ENCODE measurements at places on chromosomes 2 and 18. TPM values are rescaled to one million over a fixed set of nuclear protein-coding genes. Genes with fewer than 3 reads are reported as not detected.

DNA sequence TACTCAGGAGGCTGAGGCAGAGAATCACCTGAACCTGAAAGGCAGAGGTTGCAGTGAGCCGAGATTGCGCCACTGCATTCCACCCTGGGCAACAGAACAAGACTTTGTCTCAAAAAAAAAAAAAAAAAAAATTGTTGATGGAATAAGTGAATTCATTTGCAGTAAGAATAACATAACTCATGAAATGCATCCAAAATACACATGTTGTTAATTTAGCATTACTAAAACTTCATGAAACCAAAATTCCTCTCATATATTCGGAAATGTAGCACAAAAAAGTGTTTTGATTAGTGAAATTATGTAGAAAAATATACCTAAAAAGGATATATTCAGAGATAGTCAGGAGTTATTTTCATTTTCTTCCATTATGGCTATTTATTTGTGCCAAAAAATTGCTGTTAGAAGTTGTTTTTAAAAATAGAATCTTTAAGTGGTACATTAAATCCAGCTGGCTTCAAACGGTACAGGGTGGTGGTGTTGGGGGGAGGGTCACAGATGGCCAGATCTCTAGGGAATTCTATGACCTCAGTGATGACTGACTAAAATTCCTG lies 78.2 kb upstream of the UGP2 start:
- no peaks in the 10 kb centered on the region for H3K27me3 ChIP-seq
- no peaks in the 10 kb centered on the region for H3K4me1 ChIP-seq
- no peaks in the 10 kb centered on the region for H3K36me3 ChIP-seq
- no peak for DNase-seq

- no peak overlapping the region for H3K27ac ChIP-seq
- H3K27me3 ChIP-seq, result no peaks in the 10 kb centered on the region
- DNase-seq, result no peak
- no peak overlapping the region for H3K4me3 ChIP-seq
Measured at GRCh38 chr2:216508229-216508628, 9.6 kb downstream of the RPL37A start.

- no peak overlapping the region for H3K4me3 ChIP-seq
- H3K27ac ChIP-seq, result no peak overlapping the region
- DNase-seq, result no peak
- no peaks in the 10 kb centered on the region for H3K36me3 ChIP-seq
- no peaks in the 10 kb centered on the region for H3K27me3 ChIP-seq
- peaks cover 2% of the 10 kb centered on the region for H3K4me1 ChIP-seq
Measured at GRCh38 chr18:40867459-40867858, 1087.6 kb upstream of the PIK3C3 start.

DNA sequence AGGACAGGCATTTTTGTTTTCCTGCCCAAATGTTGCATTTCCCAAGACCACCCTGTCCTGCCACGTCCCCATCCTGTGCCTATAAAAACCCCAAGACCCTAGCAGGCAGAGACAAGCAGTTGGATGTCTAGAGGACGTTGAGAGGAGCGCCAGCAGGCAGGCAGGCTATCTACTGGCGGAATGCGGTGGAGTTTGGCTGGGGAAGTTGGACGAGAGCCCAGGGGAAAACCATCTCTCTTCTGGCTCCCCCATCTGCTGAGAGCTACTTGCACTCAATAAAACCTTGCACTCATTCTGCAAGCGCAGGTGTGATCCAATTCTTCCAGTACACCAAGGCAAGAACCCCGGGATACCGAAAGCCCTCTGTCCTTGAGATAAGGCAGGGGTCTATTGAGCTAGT lies 72.5 kb downstream of the ARL6IP6 start:
- H3K27ac ChIP-seq, result no peak overlapping the region
- H3K4me3 ChIP-seq, result no peak overlapping the region
- H3K36me3 ChIP-seq, result no peaks in the 10 kb centered on the region
- H3K4me1 ChIP-seq, result no peaks in the 10 kb centered on the region
- no peaks in the 10 kb centered on the region for H3K27me3 ChIP-seq

DNA sequence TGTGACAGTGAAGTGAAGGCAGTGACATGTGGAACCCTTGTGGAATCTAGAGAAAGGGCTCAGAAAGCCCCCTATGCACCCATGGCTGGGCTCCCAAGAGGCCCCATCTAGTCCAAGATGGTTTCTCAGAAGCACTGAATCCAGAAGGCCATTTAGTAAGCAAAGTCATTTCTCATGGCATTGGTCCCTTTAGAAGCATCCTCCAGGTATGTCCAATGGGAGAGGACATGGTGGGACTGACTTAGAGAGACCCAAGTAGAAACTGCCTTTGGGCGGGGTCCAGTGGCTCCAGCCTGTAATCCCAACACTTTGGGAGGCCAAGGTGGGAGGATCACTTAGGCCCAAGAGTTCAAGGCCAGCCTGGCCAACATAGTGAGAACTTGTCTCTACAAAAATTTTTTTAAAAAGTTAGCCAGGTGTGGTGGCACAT lies 72.5 kb upstream of the RMDN2 start:
- peaks cover 41% of the 10 kb centered on the region for H3K4me1 ChIP-seq
- H3K36me3 ChIP-seq, result no peaks in the 10 kb centered on the region
- H3K4me3 ChIP-seq, result no peak overlapping the region

DNA sequence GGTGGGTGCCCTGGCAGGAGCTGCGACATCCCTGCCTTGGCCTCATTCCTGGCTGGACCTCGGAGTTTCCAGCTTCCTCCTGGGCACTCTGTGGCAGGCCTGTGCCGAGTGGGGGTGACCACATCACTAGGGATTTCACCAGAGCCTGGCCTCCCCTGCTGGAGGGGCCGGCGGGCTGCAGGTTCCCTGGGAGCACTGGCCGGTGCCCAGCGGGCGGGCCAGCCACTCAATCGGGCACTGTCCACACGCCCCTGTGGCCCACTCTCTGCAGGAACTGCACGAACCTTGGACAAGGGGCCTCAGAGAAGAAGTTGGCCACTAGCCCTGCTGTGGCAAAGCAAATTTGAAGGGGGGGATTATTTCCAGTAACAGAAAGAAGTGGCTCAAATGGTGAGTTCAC lies 110.7 kb upstream of the APCDD1 start:
- H3K4me3 ChIP-seq, result no peak overlapping the region
- no peaks in the 10 kb centered on the region for H3K4me1 ChIP-seq
- no peak overlapping the region for H3K27ac ChIP-seq
- no peak for DNase-seq

GRCh38 chr2:182186132-182186735 lies 200.6 kb downstream of the PPP1R1C start:
- H3K27me3 ChIP-seq, result no peaks in the 10 kb centered on the region
- no peak overlapping the region for H3K4me3 ChIP-seq
- DNase-seq, result peak; percentile 67
- no peaks in the 10 kb centered on the region for H3K36me3 ChIP-seq
- H3K27ac ChIP-seq, result no peak overlapping the region

- no peaks in the 10 kb centered on the region for H3K36me3 ChIP-seq
- DNase-seq, result no peak
- no peak overlapping the region for H3K27ac ChIP-seq
- no peak overlapping the region for H3K4me3 ChIP-seq
- no peaks in the 10 kb centered on the region for H3K27me3 ChIP-seq
Measured at GRCh38 chr2:207073412-207073800, 92.3 kb downstream of the KLF7 start.

- H3K27me3 ChIP-seq, result no peaks in the 10 kb centered on the region
- peaks cover 2% of the 10 kb centered on the region for H3K36me3 ChIP-seq
- H3K4me3 ChIP-seq, result no peak overlapping the region
- DNase-seq, result no peak
- peaks cover 13% of the 10 kb centered on the region for H3K4me1 ChIP-seq
Measured at GRCh38 chr2:177329064-177329463, 63.5 kb upstream of the AGPS start.

GRCh38 chr2:48707466-48707865 lies 48.1 kb downstream of the LHCGR start:
- H3K4me1 ChIP-seq, result peaks cover 4% of the 10 kb centered on the region
- no peaks in the 10 kb centered on the region for H3K27me3 ChIP-seq
- H3K4me3 ChIP-seq, result no peak overlapping the region
- H3K27ac ChIP-seq, result no peak overlapping the region

DNA sequence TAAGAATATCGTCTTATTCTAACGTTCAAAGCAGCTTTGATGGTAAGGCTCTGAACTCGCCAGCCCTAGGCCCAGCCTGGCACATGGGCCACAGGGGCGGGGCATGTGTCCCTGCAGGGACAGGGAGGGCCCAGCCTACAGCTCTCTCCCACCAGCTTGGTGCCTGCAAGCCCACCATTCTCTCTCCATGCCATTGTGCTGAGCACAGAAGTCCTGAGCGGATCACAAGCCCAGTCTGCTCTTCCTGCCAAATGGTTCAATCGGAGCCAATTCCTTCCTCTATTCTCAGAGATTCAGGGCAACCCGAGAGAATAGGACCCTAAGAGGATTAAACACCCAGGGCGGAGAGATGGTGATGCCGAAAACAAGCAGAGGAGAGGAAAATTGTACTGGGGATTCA lies 50.3 kb upstream of the APCDD1 start:
- no peak overlapping the region for H3K27ac ChIP-seq
- no peaks in the 10 kb centered on the region for H3K4me1 ChIP-seq
- no peak overlapping the region for H3K4me3 ChIP-seq
- H3K36me3 ChIP-seq, result no peaks in the 10 kb centered on the region
- peaks cover 2% of the 10 kb centered on the region for H3K27me3 ChIP-seq

GRCh38 chr2:215712871-215713790 lies 277.3 kb upstream of the FN1 start:
- H3K36me3 ChIP-seq, result no peaks in the 10 kb centered on the region
- no peaks in the 10 kb centered on the region for H3K27me3 ChIP-seq
- peak; percentile 33 for DNase-seq
- H3K4me1 ChIP-seq, result peaks cover 64% of the 10 kb centered on the region
- no peak overlapping the region for H3K4me3 ChIP-seq
- H3K27ac ChIP-seq, result peak overlapping the region; percentile 98

KHK gene
- total RNA-seq, result 3.7 TPM

PECR gene
- 5.4 TPM for total RNA-seq

SCYGR2 gene
- not detected for total RNA-seq
